ENCODE measurements at places on chromosomes 2 and 18. TPM values are rescaled to one million over a fixed set of nuclear protein-coding genes. Genes with fewer than 3 reads are reported as not detected.

GRCh38 chr2:177711483-177712265 is 319.1 kb downstream of the AGPS start:
- H3K27ac ChIP-seq, result no peak overlapping the region
- no peaks in the 10 kb centered on the region for H3K36me3 ChIP-seq
- H3K4me1 ChIP-seq, result no peaks in the 10 kb centered on the region
- H3K4me3 ChIP-seq, result no peak overlapping the region
- DNase-seq, result no peak

- no peaks in the 10 kb centered on the region for H3K36me3 ChIP-seq
- no peaks in the 10 kb centered on the region for H3K4me1 ChIP-seq
- DNase-seq, result no peak
Observed at GRCh38 chr2:132495881-132496280, 79.3 kb downstream of the GPR39 start.

GRCh38 chr2:240369801-240370585 is 65.5 kb upstream of the GPC1 start:
- peaks cover 9% of the 10 kb centered on the region for H3K4me1 ChIP-seq
- H3K27ac ChIP-seq, result no peak overlapping the region
- no peak for DNase-seq
- H3K4me3 ChIP-seq, result no peak overlapping the region

GRCh38 chr2:51028829-51029228 is 3.1 kb downstream of the NRXN1 start:
- no peaks in the 10 kb centered on the region for H3K4me1 ChIP-seq
- no peaks in the 10 kb centered on the region for H3K27me3 ChIP-seq
- no peak overlapping the region for H3K27ac ChIP-seq

DNA sequence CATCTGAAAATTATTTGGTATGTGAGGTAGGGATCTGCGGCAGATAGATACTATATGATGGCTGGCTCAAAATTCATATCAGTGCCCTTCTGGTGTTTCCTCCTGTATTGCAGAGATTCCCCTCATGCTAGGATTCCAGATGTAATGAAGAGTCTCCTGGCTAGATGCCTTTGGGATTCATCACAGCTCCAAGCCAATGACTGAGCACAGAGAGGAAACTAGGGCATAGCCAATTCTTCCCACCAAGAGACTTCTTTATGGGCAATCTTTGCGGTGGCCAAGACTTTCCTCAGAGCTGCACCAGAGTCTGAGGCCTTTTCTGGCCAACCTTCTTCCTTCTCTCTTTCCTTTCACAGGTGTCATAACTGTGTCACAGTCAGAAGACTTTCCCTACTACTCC is 25.5 kb upstream of the CIB4 start:
- no peaks in the 10 kb centered on the region for H3K4me1 ChIP-seq
- no peaks in the 10 kb centered on the region for H3K27me3 ChIP-seq
- no peak overlapping the region for H3K4me3 ChIP-seq
- no peak overlapping the region for H3K27ac ChIP-seq
- no peak for DNase-seq

DNA sequence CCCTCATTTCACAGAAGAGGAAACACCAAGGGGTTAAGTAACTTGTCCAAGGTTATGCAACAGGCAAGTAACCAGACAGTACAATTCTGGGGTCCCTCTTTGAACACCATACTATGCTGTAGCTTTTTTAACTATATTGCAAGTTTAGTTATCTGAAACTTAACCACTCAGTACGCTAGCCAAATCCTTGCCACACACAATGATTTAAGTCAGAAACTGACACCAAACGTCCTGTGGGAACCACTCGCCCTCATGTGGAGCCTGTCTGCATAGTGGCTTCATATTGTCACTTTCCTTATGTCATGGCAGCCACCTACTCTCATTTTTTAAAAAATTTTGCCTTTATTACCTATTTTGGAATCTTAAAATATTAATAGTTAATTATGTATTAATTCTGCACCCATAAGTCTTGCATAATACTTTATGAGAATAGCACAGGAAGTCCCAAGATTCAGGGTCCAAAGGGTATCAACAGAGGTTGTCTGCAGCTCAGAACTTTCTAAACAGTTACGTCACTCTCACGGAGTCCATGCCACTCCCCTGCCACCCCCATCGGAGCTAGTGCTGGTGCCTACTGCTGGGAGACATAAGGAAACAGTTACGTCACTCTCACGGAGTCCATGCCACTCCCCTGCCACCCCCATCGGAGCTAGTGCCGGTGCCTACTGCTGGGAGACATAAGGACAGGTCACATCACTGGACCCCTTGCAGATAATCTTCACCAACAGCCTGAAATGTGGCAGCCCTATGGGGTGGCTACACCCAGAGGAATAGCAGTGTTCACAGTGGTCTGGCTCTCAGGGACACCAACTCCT is 99.0 kb downstream of the L3MBTL4 start:
- no peak overlapping the region for H3K27ac ChIP-seq
- no peak overlapping the region for H3K4me3 ChIP-seq
- H3K27me3 ChIP-seq, result no peaks in the 10 kb centered on the region
- no peaks in the 10 kb centered on the region for H3K4me1 ChIP-seq

- H3K36me3 ChIP-seq, result no peaks in the 10 kb centered on the region
- DNase-seq, result no peak
Observed at GRCh38 chr2:158716921-158717320, 78.2 kb upstream of the DAPL1 start.

DNA sequence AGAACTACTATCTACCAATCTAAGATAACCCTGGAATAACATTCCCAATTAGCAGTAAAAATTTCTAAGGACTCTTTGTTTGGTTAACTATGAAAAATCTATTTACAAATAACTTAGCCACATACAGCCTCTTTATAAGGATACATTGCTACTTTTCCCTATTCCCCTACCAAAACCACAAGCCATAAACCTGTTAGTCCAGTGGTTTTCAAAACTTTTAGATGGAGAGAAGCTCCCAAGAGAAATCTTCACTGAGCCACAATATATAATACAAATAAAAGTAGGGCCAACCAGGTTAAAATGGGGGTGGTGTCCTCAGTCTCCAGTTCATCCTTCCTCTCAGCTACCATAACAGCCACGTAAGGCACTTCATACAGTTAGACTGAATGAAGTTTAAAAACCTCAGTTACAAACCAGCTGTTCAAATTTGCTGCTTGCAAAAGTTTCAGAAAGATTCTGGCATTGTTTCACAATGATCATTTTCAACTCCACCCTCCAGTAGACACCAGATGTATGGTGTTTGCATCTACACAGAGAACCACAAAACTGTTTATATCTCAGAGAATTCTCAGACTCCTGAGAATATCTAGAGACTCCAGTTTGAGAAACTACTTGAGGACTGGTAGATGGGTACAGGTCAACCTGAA is 26.0 kb downstream of the SOS1 start:
- no peak for DNase-seq
- peaks cover 3% of the 10 kb centered on the region for H3K4me1 ChIP-seq
- no peaks in the 10 kb centered on the region for H3K36me3 ChIP-seq
- H3K27ac ChIP-seq, result no peak overlapping the region
- H3K27me3 ChIP-seq, result no peaks in the 10 kb centered on the region

GRCh38 chr2:17873021-17873420 is 5.4 kb upstream of the KCNS3 start:
- H3K27me3 ChIP-seq, result no peaks in the 10 kb centered on the region
- H3K4me1 ChIP-seq, result peaks cover 8% of the 10 kb centered on the region
- no peaks in the 10 kb centered on the region for H3K36me3 ChIP-seq
- no peak for DNase-seq
- H3K27ac ChIP-seq, result no peak overlapping the region

- H3K4me3 ChIP-seq, result no peak overlapping the region
- H3K4me1 ChIP-seq, result no peaks in the 10 kb centered on the region
- no peak overlapping the region for H3K27ac ChIP-seq
- DNase-seq, result no peak
- H3K36me3 ChIP-seq, result no peaks in the 10 kb centered on the region
Observed at GRCh38 chr2:206982360-206982955, 43.1 kb downstream of the CPO start.

DNA sequence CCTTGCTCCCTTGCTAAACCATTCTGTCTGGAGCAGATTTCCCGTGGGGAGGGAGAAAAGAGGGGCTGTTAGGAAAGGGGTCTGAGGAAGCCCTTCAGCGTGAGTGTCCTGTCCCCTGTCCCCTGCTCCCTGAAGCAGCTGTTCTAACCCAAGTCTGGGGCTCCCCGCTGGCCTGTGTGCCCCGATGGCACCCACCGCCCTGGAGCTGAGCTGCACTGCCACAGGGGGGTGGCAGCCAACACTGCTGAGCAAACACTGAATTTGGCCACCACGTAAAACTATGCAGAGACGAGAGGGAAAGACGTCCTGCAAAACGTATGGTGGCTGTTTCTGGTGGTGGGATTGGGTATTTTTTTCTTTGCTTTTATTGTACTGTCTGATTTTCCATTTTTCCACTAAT is 17.9 kb downstream of the KCNG2 start:
- no peak for DNase-seq
- H3K27me3 ChIP-seq, result peaks cover 64% of the 10 kb centered on the region
- H3K4me1 ChIP-seq, result no peaks in the 10 kb centered on the region
- no peaks in the 10 kb centered on the region for H3K36me3 ChIP-seq
- no peak overlapping the region for H3K27ac ChIP-seq
- H3K4me3 ChIP-seq, result no peak overlapping the region

PLEK gene
- 3.2 TPM for total RNA-seq

ZNF512 gene
- 13.0 TPM for total RNA-seq

ADCYAP1 gene
- total RNA-seq, result 2.7 TPM

KIAA2012 gene
- not detected for total RNA-seq

Measured in esophagus squamous epithelium (tissue), 5 donors.